CD4-positive, alpha-beta T cell treated with Interferon gamma for 1 hour (primary cell): ENCODE measurements at places on chromosomes 5 and 9.

- DNase-seq, result no peak
Observed at GRCh38 chr9:91677822-91678436, 254.3 kb upstream of the NFIL3 start.

- DNase-seq, result peak; percentile 65
Observed at GRCh38 chr9:97983589-97984187, 547 bp downstream of the ANP32B start.

DNA sequence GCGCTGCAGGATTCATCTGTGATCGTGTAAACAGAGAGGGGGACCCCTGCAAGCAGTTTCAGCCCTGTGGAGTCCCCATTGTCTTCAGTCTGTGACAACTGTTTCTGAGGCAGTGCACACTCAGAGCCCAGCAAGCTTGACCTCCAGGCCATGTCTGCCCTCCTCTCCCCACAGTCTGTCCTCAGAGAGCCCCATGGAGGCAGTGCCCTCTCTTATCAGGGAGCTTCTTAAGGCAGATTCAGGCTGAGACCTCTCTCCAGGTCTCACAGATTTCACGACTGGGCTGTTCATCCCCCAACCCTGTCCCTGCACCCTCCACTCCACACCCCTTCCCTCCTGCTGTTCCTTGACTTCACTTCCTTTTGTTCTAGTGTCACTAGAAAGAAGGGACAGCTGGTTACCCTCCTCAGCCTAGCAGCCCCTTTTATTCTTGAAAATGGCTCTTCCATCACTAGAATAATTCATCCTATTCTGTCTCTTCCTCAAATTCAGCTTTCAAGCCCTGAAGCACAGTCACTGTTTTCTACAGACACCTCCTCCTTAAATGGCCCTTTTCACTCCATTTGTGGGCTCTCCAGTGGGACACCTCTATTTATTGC, 218.4 kb downstream of the MED10 start:
- DNase-seq, result no peak

DNA sequence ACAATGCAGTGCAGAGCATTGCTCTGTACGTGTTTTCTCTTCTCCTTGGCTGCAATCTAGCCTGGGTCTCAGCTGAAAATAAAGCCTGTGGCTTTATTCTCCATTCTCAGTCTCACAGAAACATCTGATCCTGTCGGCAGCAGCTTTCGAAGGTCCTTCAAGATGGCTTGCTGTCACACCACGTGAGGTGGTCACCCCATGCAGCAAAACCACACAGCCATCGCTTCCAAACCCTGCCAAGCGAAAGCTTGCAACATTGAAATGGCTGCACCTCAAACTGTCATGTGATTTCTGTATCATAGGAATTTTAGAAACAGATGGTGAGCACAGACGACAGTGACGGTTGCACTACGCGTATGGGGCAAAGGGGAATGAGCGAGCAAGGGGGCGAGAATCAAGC, 98.5 kb upstream of the SMARCA2 start:
- DNase-seq, result no peak

- no peak for DNase-seq
Observed at GRCh38 chr9:136820971-136821825, 13.4 kb downstream of the RABL6 start.

- no peak for DNase-seq
Observed at GRCh38 chr9:87372356-87372851, 125.3 kb upstream of the DAPK1 start.

DNA sequence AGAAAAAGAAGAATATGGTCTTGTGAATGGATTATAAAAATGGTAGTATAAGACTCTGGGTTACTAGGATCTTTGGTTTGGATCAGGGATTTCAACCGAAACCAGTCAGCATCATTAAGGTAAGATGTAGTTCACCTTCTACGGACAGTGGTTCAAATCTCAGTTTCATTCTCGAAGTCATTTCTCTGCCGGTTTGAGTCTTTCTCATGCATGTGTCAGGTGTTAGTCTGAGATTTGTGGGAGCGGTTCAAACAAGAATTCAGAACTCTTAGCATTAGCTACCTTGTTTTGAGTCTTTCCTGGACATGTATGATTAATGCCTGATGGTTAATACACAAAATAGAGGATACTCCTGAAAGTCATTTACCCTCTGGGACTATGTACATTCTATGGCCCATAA, 735.9 kb upstream of the NUDT12 start:
- no peak for DNase-seq

GRCh38 chr5:125814119-125814518, 609.1 kb upstream of the GRAMD2B start:
- DNase-seq, result no peak

- DNase-seq, result no peak
Observed at GRCh38 chr9:130378875-130379648, 65.7 kb upstream of the ASS1 start.

- no peak for DNase-seq
Observed at GRCh38 chr5:141816598-141817399, 61.4 kb downstream of the PCDH1 start.

DNA sequence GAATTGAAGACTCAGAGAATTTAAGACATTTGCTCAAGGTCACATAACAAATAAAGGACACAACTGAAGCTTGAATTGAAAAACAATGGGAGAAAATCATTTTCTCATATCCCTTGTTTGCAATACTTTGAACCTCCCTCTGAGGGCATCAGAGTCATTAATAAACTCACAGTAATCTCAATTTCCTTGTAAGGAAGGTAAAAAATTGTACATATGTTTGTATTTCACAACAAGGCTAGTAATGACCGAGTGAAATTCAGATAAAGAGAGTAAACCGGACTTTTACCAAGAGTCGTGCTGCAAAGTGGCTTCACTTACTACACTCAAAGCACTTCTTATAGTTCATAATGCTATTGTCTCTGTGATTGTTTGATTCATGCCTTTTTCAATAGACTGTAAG, 665.0 kb downstream of the NR2F1-AS1 start:
- DNase-seq, result no peak

DNA sequence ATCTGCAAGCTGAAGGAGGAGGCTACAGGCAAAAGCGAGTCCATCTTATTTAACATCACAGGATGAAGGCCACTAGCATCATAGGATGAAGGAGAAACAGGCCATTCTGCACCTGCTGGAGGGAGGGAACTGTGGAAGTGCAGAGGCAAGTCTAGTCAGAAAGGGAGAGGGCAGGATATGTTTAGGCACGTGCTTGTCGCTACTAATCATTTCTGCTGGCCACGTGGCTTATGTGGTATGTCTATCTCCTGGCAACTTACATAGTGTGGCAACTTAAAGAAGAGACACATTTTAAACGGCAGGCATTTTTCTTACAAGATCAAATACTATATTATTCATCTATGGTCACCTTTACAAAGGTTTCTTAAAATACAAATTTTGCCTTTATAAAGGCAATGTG, 74.0 kb downstream of the GNAQ start:
- no peak for DNase-seq

- DNase-seq, result no peak
Observed at GRCh38 chr5:118605761-118606160, 382.6 kb downstream of the DTWD2 start.

DNA sequence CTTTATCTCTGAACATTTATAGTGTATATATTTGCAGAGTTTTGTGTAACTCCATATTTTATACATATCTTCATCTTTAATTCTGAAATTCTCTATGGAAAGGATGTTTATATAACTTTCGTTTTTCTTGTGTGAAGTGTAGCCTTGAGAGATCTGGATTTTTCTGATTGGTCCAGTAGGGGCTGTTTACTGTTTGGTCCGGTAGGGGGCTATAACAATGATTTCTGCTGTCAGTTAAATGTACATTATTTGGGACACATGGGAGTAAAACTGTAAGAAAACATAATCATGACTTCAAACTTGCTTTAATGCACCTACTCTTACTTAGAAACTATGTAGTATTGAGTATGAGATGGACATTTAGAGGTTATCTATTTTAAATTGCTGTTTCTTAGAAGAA, 527.1 kb upstream of the ARRDC3 start:
- no peak for DNase-seq

- no peak for DNase-seq
Observed at GRCh38 chr5:155343468-155343867, 329.9 kb downstream of the KIF4B start.

GRCh38 chr9:109600142-109600541, 102.0 kb upstream of the PTPN3 start:
- no peak for DNase-seq

GRCh38 chr9:79565245-79565644, 6.5 kb upstream of the TLE4 start:
- no peak for DNase-seq

DNA sequence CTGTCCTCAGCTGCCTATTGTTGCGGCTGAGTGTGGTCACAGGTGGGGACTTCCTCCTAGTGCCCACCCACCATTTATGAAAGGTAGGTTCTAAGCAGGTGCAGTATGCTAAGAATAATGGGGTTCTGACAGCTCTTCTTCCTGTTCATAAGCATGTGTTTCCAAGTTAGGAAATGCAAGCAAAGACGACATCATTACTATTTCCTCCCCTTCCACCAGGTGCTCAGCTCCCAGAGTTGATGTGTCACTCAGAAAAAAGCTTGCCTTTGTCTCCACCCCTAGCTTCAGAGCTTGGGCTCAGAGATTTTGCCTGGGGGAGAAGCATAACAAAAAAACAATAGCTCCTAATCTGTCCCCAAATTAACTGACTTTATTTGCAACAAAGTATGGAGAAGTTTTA, 1076.7 kb downstream of the NR2F1-AS1 start:
- DNase-seq, result no peak

- DNase-seq, result no peak
Observed at GRCh38 chr5:89071941-89072331, 189.0 kb upstream of the MEF2C start.

DNA sequence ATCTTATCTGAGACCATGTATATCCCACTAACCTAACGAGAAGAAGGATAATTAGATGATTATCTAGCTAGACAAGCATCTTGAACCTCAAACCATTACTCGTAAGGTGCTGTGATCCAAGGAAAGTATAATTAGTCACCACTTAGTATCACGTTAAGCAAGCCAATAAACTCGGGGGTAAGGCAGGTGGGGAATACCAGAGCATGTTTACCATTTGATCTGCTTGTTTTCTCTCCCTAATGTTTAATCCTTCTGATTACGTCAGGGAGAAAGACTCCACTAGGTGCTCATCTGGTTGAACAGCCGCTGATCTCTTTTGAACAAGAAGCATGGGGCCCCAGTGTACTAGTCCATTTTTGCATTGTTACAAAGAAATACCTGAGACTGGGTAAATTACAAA, 69.9 kb upstream of the SLC1A1 start:
- no peak for DNase-seq

DNA sequence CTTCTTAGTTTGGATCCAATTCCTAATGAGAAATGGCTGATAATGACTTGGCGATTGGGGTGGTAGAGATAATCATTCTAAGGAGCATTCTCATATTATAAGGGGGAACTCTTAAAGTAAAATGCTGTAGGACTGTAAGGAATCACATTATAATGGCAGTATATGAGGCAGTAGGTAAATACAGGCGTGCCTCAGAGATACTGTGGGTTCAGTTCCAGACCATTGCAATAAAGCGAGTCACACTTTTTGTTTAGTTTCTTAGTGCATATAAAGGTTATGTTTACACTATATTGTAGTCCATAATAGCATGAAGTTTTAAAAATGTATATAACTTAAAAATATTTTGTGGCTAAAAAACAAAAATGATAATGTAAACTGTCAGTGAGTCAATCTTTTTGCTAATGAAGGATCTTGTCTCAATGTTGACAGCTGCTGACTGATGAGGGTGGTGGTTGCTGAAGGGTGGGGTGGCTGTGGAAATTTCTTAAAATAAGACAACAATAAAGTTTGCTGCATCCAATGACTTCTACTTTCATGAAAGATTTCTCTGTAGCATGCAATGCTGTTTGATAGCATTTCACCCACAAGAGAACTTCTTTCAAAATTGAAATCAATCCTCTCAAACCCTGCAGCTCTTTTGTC, 15.8 kb downstream of the NMUR2 start:
- no peak for DNase-seq

DNA sequence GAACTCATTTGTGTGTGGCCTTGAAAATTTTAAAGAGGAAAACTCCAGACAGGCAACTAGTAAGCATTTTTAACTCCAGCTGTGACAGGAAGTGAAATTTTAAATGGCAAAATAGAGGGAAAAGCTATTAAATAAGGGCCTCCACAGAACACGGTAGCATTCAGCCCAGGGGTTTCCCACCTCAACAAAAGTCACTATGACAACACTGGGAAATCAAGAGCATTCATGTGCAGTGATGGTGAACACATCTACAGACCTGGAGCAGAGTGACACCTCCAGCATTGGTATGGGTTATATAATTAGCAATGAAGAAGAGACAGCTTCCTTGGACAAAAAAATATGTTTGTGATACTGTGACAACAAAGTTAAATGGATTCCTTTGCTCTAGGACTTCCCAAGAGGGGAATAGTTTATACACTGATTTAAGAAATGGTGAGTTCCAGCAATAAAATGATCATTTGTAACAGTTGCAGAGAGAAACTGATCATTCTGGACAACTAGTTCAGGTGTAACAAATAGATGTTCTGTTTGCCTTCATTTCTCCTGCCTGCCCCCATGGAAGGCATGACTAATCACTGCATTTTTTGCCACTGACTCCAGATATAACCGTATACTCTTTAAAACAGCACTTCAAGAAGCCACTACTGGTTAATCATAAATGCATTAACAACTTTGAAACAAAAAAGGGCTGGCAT, 93.3 kb upstream of the SLC44A1 start:
- no peak for DNase-seq

DNA sequence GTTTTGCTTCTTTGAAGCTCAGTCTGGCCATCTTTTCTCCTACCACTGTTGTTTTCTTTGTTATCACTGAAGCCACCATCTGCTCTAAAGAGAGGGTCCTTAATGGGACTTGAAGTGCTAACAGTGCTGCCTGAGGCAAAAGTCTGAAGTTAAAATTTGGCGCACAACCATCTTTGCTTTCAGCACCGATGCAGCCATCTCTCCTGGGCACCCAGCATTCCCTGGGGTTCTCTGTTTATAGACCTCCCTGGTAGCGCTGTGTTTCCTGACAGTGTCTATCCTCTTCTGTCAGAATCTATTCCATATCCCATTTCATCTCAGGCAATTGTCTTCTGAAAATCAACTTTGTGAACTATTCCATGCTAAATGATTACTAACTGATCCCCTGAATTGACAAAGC, 491.5 kb upstream of the MPDZ start:
- no peak for DNase-seq

- DNase-seq, result no peak
Observed at GRCh38 chr5:158614951-158615350, 484.8 kb downstream of the EBF1 start.

GRCh38 chr5:108003178-108003577, 332.4 kb upstream of the EFNA5 start:
- no peak for DNase-seq

GRCh38 chr9:129860653-129861446, 25.6 kb downstream of the USP20 start:
- no peak for DNase-seq

GRCh38 chr5:147188200-147189108, 46.4 kb upstream of the STK32A start:
- DNase-seq, result no peak

DNA sequence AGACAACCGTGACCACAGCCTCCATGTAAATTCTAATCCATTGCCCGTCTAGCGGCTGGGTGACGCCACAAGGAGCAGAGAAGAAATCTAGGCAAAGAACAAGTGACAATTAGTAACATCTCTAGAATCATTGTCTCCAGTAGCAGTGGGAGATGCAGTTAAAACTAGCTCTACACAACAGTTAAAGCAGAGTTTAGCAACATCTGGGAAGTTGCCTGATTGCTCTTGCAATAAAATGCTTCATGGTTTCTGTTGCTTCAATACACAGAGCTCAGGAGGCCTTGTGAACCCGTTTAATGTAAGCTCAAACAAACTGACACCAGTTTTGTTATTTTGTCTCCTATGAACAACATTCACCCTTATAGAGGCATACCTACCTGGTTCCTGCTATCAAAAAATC, 369.8 kb upstream of the PDE4D start:
- no peak for DNase-seq
